ENCODE measurements at places on chromosomes 6 and 20. TPM values are rescaled to one million over a fixed set of nuclear protein-coding genes. Genes with fewer than 3 reads are reported as not detected.

GPR63 gene
- 1.5 TPM for total RNA-seq

DNA sequence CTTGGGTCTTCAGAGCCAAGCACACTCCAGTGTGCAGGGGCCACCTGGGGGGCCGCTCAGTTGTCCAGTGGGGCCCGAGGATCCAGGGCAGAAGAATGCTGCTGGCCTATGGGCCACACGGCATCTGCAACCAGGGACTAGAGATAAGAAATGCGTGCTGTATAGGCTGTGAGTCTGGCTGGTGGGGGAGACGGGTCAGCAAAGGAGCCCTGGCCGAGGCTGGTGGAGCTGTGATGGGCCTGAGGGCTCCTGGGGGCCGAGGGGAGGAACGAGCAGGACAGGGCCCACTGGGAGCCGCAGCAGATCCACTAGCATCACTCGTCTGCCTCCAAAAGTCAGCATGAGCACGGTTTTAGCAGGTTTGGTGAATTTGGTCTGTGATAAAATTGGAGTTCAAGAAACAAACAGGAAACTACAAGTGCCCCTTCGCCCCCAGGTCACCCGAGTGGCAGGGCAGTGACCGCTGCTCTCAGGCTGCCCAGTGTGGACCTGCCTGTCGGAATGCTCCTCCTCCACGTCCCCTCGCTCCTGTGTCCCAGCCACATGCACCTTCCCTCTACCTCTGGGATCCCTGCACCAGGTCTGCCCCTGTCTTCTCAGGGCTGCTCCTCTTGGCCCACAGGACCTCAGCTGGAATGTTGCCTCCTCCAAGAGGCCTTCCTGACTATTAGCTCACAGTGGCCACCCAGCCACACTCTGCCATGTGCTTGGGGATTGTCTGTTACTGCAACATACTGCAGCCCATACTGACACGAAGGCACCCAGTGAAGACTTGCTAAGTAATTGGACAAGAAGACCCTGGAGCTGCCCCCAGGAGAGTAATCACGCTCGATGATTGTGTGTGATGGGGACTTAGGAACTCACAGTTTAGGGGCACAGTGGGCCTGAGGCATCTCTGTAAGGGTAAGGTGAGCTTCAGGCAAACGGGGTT is 10.9 kb downstream of the ACSS1 start:
- H3K4me1 ChIP-seq: peaks cover 16% of the 10 kb centered on the region
- no peaks in the 10 kb centered on the region for H3K27me3 ChIP-seq
- no peak overlapping the region for H3K27ac ChIP-seq
- H3K36me3 ChIP-seq: no peaks in the 10 kb centered on the region

GRCh38 chr20:21548390-21549035 is 34.6 kb upstream of the NKX2-2 start:
- H3K4me3 ChIP-seq: peak overlapping the region; percentile 38
- H3K27ac ChIP-seq: no peak overlapping the region
- H3K36me3 ChIP-seq: no peaks in the 10 kb centered on the region
- no peaks in the 10 kb centered on the region for H3K27me3 ChIP-seq

STK38 gene
- 47.6 TPM for total RNA-seq

DNA sequence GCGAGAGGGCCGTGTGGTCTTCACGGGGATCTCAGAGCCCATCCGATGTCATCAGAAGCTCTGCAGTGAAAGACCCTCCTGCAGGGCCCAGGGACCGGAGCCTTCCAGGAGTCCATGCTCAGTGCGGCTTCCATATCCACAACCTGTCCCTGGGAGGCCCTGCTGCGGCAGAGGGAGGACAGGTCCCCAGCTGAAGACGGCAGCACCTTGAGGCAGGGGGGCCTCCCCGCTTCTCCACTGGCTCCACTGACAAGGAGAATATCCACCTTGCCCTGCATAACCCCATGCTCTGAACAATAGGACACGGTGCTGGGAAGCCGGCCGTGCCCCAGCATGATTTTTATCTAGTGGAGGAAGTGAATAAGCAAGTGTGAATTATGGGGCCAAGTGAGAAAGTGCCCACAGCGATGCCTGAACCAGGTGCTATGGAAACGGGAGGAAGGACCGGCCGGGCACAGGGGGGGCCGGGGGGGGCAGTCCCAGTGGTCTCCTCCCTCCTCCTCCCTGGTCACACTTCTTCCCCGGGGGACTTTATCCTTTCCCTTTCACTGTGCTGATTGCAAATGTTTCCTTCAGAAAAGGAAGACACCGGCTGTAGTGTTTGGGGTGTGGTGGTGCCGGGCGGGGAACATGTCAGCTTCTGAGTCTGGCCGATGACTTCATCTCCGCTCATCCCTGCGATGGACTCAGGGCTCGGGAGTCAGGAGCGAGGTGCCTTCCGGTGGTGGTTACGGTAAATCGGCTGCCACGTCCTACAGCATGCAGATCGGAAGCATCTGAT is 225.1 kb downstream of the ERMARD start:
- H3K36me3 ChIP-seq: no peaks in the 10 kb centered on the region
- no peaks in the 10 kb centered on the region for H3K4me1 ChIP-seq
- H3K27me3 ChIP-seq: no peaks in the 10 kb centered on the region

Data from CD8-positive, alpha-beta memory T cell (primary cell).